ENCODE measurements at places on chromosomes 1 and 21.

DNA sequence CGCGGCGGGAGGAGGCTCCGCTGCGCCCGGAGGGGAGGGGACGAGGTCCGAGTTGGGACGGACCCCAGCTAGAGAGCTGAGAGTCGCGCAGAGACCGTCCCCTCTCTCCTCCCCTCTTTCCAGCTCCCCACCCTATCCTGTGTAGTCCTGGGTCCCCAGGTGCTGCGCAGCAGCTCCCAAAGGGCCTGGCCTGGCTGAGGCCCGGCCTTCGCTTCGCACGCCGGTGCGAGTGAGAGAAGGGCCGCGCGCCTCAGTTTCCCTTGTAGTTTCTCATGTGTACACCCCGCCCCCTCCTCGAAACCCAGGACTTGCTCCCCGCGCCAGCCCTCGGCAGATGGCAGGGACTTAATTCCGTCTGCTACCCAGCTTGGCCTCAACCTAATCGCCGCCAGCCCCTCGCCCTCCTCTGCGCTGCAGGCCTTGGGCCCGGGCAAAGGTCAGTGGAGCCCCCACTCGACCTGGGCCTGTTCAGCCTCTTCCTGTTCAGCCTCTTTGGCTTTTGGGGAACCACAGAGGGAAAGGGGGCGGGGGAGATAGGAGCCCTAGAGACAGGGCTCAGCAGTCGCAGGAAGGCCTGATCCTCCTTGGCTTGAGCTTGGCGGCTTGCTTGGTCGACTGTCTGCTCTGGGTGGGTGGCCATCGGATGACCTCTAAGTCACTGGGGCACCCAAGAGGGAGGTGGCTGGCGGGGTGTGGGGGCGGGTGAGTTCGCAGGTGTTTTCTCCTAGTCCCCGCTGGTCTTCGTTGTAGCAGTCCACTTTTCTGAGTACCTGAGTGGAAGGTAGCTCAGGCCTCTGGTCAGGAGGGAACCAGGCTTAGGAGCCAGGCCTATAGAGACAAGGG is 1.0 kb downstream of the ZNF687 start:
- peak; percentile 46 for DNase-seq

DNA sequence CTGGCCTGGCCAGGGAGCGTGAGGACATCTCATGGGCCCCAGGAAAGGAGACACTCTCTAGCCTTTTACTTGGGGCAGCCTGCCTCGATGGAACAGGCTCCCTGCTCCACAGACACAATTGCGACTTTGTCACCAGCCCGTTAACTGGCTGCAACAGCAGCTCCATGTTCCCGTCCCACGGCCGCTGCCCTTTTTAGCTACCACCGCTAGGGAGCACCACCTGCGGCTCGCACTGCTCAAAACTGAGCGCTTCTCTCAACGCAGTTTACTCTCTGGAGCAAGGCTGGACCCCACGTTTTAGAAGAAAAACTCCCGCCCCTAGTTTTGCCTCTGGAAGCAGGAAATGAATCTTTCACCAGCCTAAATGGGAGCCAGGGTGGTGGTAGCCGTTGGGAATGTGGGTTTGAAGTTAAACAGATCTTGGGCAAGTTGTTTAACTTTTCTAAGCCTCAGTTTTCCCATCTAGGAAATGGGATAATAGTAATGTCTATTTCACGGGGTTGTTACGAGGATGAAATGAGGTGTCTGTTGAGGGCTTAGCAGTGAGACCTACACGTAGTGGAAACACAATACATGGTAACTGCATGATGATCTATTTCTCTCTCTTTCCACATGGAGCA is 3.5 kb upstream of the LRRC38 start:
- DNase-seq, result no peak

- no peak for DNase-seq
Observed at GRCh38 chr1:220032911-220033310, 13.4 kb downstream of the EPRS1 start.

- no peak for DNase-seq
Observed at GRCh38 chr1:98398092-98398491, 263.4 kb upstream of the SNX7 start.

- no peak for DNase-seq
Observed at GRCh38 chr21:26028183-26028582, 142.4 kb downstream of the APP start.

DNA sequence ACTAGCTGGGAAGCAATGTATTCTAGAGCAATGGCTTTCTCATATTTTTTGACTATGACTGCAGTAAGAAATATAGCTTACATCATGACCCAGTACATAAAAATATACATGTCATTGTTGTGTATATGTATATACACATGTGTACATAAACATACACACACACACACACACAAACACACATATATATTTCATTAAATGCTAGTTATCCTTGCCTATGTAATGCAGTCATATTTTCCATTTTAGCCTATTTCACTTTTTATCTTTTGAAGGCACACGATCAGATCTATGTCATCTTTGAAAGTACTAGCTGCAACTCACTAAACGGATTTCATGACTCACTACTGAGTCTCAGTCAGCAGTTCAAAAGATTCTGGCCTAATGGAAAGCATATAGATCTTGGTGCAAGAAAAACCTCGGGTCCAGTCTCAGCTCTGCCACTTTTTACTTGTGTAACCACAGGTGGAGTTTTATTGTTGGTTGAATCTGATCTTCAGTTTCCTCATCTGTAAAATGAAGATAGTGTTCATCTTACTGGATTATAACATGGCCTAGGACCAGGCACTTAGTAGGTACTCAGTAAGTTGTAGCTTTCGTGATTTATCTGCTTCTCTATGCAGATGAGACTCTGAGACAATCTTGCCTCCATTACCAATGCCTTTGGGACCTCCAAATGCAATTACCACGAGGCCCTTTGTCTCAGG is 325.6 kb downstream of the RRAGC start:
- peak; percentile 31 for DNase-seq

DNA sequence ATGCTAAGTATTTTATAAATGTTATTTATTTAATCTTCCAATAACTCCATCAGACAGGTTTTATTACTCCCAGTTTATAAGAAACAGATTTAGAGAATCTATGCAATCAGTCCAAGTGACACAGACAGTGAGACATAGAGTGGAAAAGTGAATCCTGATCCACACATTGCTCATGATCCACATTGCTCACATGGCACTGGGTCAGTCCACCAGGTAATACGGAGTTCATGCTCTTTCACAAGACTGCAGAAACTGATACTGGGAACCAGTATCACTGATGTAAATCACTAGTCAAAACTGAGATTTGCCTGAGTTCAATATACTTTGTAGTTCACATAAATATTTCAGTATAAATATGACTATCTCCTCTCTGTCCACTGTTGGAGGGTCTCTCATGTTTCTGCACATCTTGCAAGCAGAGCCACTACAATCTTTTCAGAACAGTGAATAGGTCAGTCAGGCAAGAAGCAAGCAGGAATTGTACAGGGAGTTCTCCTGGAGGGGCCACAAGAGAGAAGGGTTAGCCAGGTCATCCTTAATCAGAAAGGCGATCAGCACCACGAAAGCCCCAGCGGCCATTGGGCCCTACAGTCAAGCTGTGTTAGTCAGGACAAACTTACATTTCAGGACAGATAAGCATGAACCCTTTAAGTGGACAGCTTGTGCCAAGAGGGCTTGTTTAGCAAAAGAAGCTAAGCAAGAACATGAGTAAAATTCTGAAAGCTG is 275.4 kb upstream of the NR5A2 start:
- no peak for DNase-seq

GRCh38 chr1:57835620-57836019 is 411.8 kb upstream of the DAB1 start:
- no peak for DNase-seq

DNA sequence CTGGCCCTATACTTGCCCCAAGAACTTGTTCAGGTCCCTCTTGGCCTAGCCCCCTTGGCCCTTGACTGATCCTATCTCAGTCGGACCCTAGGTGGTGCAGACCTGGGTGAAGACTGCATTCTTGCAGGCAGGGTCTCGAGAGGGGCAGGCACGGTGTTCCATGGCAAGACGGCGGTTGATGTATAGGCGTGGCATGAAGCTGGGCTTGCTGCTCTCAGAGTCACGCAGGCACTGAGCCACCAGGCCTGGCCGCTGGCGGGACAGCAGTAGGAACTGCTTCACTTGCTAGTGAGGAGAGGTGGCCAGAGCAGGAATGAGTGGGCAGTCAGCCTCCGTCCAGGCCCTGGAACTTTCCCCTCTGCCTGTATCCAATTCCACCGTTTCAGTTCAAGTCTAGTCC is 3.8 kb downstream of the HECTD3 start:
- DNase-seq, result no peak

- DNase-seq, result no peak
Observed at GRCh38 chr1:211935448-211935970, 99.8 kb downstream of the INTS7 start.

- no peak for DNase-seq
Observed at GRCh38 chr1:93519199-93519829, 71.4 kb downstream of the FNBP1L start.

DNA sequence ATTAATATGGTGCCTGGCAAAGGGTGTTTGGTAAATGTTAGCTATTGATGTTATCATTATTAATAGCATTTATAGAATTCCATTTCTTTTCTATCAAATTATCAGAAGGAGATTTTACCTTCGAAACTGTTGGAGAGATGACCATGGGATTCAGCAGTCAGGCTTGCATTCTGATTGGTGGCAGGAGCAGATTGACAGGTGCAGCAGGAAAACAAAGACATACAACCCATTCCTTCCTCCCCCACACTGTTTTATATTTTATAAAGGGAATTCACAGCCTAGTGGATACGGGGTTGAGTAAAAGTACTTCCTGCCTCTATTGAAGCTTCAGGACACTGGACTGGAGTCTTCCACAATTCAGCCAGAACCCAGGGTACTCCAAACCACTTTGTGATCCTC is 55.1 kb upstream of the SYT14 start:
- no peak for DNase-seq

DNA sequence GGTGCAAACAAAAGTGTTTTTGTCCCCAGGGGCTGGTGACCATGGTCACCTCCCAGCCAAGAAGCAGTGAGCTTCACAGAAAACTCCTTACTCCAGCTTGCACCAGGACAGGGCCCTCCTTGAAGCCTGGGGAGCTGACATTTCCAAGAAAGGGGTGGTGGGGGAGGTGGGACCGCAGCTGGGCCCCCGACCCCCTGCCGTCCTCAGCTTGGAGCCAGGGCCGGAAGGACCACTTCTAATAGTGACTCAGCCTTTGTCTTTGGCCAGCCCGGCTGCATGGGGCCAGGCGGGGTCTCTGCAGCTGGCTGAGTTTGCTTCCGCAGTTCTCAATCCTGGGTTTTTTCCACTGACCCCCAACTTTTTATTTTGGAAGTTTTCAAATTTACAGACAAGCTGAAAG is 136.5 kb upstream of the POU3F1 start:
- no peak for DNase-seq

DNA sequence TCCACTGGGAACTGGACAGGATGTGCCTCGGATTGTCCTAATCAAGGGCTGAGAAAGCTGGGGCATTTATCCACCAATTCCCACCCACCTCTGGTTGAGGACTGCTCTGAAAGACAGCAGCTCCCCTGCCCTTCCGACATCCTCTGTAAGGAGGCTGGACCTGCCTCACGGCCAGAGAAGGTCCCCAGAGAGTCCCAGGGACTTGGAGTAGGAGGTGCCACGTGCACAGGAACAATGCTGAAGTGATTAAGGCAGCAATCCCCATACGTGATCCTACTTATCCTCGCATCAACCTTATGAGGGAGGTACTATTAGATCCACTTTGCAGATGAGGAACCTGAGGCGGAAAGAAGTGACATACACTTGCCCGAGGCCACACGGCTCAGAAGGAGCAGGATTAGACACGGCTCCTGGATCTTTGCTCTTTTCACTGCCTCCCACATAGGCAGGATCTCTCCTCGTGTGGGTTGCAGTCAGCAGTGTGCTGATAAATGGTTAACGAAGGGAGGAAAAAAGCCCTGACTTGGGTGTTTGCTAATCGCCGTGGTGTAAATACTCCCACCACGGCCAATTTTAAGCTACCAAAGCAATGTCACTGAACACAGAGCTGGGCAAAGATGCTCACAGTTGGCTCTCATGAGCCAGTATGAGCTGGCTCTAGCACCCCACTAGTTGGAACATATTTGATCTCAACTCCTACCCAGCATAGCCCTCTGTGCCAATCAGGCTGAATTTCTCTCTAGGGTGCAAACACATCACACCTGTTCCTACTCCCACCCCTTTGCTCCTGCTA is 18.6 kb upstream of the LDLRAP1 start:
- no peak for DNase-seq

DNA sequence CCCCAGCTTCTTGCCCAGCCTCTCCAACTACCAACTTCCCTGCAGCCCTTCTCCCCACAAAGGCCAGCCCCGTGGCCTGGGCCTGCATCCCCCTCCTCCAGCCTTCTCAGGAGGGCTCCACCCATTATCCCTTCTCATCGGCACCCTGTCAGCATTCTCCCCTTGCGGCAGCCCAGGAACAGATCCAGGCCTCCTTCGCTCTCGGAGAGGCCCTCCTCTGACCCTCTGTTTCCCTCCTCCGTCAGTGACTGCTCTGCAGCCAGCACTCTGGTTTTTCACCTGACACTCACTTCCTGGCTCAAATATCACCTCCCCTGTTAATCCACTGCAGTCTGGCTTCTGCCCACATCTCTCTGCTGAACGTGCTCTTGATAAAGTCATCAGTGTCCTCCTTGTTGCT is 17.5 kb downstream of the ADGRB2 start:
- no peak for DNase-seq

DNA sequence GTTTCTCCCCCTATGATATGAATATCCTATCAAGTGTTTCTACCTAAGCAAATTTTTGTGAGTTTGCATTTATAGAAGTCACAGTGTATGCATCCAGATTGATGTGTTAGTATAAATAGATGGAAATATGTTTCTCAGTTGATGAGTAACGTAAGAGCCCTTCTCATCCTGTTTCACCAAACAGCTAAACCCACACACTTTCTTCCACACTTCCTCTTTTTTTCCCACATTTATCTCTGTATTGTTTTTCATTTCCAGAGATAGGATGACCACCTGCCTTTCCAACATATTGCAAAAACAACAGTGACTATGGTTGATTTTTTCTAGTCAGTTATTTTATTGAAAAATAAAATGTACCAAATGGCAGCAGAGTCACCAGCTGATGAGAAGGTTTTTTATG is 490.1 kb downstream of the NEGR1 start:
- no peak for DNase-seq

DNA sequence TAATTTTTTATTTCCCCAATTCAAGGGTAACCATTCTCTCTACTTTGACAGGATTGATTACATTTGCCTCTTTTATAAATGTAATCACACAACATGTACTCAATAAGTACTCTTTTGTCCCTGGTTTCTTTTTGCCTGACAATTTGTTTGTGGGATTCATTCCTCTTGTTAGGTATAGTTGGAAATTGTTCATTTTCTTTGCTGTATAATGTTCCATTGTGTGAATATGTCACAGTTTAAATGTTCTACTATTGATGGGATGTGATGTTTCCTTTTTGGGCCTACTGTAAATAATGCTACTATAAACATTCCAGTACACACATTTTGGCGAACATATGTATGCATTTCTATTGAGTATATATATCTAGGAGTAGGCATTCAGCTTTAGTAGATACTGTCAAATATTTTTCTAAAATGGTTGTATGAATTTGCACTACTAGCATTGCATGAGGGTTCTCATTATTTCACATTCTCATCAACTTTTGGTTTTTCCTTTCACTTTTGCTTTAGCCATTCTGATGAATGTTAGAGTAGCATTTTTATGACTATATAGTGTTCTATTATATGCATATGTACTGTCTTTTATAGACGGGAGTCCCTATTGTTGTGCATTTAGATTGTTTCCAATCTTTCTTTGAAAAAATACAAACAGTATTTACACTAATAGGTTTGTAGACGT is 35.0 kb upstream of the PRKACB start:
- no peak for DNase-seq

Data from RKO (cell line).